Fibroblast of skin of abdomen (primary cell): ENCODE measurements at places on chromosomes 5 and 9.

- no peak for DNase-seq
Measured at GRCh38 chr5:87079219-87079618, 188.5 kb upstream of the RASA1 start.

- DNase-seq = no peak
Measured at GRCh38 chr5:157533011-157533481, 42.5 kb downstream of the ADAM19 start.

DNA sequence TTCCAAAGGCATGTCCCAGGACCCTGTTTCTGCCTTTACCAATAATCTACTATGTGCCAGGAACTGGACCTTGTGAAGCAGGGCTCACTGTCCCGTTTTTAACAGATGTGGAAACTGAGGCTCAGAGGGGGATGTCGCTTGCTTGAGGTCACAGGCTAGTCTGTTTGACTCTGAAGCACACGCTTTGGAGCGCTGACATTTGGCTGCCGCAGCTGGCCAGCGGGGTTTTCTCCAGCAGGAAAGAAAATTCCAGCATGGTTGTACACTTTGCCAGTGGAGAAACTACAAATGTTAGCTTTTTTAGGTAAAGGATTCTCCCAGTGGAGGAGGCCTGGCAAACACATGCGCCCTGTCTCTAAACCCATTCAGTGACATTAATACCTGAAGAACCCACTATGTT, 50.5 kb downstream of the SH3PXD2B start:
- no peak for DNase-seq

GRCh38 chr9:89993678-89994630, 389.1 kb downstream of the GADD45G start:
- DNase-seq = peak; percentile 21

- no peak for DNase-seq
Measured at GRCh38 chr5:86557920-86558319, 59.8 kb upstream of the COX7C start.

- no peak for DNase-seq
Measured at GRCh38 chr9:33375841-33376321, 26.5 kb downstream of the AQP7 start.

- DNase-seq = no peak
Measured at GRCh38 chr9:110148384-110148783, 59.6 kb downstream of the C9orf152 start.

- DNase-seq = peak; percentile 19
Measured at GRCh38 chr9:92740009-92740408, 24.6 kb downstream of the BICD2 start.

DNA sequence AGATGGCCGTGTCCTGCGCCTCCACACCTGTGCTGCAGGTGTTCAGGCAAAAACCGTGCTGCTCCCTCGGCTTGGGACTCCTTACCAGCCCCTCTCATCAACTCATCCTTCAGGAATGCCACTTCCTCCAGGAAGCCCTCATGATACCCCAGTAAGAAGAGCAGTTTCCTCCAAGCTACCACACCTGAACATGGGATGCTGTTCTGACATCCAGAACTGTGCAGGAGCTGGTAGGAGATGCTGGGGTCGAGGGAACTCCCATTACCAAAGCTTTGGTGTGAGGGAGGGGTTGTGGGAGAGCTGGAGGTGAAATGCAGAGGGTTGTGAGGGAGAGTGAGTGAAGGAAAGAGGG, 18.9 kb downstream of the CARD19 start:
- DNase-seq = no peak

DNA sequence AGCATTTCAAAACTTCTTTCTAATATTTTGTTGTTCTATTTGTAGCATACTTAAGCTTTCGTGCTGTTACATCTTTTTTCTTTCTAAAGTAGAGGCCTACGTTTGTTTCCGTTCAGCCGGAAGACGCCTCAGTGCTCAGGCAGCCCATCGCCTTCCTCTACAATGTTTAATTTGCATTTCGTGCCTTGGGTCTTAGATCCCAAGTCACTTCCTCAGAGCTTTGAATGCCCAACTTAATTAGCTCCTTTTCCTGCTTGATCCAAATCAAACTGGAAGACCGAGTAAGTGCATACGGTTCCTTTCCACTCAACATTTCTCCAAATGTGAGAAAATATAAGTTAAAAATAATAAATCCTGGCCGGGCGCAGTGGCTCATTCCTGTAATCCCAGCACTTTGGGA, 43.2 kb downstream of the MRPL36 start:
- no peak for DNase-seq

GRCh38 chr5:72920690-72921502, 34.9 kb upstream of the FCHO2 start:
- peak; percentile 57 for DNase-seq

- no peak for DNase-seq
Measured at GRCh38 chr9:117097761-117098160, 317.1 kb downstream of the ASTN2 start.

DNA sequence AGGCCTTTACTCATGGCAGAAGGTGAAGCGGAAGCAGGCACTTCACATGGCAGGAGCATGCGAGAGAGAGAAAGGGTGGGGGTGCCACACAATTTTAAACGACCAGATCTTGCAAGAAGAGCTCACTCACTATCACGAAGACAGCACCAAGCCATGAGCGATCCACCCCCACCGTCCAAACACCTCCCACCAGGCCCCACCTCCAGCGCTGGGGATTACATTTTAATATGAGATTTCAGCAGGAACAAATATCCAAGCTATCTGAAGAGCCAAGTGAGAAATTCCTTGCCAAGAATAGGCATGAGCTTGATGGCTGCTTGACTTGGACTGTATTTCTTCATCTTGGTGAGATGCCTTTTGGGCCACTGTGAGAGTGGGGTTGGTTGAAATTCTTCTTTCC, 88.0 kb downstream of the PDZD2 start:
- DNase-seq = no peak

- DNase-seq = peak; percentile 36
Measured at GRCh38 chr9:32487981-32488380, 38.0 kb downstream of the RIGI start.

DNA sequence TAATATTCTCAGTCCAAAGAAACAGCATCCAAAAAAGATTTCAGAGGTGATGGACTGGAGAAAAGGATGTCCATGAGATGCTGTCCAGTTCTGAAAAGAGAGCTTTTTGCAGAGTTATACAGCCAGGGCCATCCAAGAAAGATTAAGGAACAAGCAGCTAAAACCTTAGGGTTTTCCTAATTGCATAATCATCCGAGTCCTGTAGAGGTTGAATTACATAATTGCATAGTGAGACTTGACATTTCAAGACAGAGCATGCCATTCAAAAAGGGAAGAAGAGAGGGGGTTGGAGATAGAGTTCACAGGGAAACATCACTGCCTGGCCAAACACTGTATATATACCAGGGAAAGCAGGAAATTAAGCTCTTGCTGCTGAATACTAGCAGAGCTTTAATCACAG, 1729.2 kb upstream of the WWC1 start:
- DNase-seq = no peak

DNA sequence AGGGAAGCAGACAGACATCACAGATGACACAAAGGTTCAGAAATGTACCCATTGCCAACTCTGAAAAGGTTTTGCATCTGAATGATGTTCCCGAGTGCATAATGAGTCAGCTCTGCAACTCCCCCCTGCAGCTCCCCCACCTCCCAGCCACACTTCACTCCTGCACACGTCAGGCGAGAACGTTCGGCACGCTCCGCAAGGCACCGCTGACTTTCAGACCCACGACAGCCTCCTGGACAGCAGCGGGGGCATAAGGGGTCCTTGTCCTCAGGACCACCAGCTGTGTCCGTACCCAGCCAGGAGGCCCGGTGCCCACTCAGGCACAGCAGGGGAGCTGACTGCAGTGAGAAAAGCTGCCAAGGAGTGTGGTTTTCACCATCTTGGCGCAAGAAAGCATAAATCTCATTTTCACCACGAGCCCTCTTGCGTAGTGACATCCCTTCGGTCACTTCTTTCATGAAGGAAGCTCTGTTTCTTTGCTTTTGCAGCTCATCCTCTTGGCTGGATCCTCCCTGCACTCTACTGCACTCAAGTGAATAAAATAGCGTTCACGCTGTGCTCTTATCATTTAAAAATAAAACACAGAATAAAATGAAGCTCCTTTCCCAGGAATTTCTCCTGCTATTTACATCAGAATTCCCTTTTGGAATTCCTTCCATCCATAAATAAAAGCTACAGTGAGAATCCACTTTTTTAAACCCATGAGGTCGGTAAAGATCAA, 9.9 kb downstream of the GFPT2 start:
- peak; percentile 76 for DNase-seq

DNA sequence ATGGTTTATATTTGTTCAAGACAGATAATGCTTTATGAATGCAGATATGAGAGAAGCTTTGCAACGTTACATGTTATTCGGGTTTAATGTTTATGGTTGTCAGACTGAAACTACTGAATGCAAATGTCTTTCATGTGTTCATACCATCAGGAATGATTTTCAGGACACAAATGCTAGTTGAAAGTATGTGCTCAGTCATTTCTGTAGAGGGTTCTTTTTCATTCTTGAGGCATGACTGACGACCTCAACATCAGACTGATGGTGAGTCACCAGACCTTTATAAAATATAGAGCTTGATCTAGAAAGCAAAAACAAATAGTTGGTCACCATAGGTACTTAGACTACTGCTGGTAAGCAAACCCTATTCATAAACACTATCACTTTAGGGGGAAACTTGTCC, 287.3 kb upstream of the NUDT12 start:
- DNase-seq = peak; percentile 97

DNA sequence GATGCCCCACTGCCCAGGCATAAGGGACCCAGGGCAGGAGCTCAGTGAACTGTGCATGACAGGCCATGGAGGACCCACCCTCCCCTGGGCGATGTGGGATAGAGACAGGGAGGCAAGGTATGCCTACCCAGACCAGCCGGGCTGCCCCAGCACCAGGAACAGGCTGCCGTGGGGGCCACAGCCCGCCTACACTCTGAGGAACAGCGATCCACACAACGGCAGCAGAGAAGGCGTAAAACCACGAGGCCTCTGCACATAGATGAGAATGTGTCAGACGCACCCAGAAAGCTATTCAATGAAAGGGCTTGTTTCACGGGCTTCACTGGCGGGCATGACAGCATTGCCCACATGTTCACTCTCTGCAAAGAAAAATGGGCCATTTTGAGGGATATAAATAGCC, 49.5 kb downstream of the SEMA4D start:
- DNase-seq = no peak

GRCh38 chr5:136374003-136374402, 8.7 kb upstream of the TRPC7 start:
- peak; percentile 16 for DNase-seq

DNA sequence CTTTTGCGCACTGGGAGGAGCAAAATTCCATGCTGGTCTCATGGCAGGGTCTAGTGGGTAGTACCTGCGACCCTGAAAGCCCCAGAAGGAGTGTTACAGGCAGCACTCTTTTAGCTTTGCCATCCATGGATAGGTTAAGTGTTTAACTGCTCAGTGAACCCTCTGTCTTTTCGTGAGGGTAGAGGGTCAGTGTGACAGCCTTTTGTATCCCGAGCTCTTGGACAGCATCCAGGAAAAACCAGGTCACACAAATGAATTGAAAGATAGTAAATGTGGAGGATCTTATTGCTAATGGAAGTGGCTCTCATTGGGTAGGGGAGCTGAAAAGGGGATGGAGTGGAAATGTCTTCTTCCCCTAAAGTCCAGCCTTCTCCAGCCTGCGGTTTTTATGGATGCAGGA, 57.8 kb upstream of the CCDC112 start:
- DNase-seq = no peak

DNA sequence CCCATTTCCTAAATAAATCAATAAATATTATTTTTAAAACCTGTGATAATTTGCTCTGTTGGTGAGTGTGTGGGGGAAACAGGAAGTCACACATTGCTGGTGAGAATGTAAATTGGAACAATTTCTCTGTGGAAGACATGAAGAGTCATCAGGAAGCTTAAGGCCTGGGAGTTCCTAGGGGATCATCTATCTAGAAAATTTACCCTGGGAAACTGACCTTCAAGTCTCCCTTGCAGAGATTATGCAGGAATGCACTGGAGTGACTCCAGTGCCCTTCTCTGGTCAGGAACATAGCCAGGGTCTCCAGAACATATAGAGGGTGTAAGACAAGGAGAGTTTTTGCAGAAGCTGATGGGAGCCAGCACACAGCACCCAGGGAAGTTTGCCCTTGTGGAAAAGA, 13.0 kb upstream of the GCNT1 start:
- DNase-seq = no peak

DNA sequence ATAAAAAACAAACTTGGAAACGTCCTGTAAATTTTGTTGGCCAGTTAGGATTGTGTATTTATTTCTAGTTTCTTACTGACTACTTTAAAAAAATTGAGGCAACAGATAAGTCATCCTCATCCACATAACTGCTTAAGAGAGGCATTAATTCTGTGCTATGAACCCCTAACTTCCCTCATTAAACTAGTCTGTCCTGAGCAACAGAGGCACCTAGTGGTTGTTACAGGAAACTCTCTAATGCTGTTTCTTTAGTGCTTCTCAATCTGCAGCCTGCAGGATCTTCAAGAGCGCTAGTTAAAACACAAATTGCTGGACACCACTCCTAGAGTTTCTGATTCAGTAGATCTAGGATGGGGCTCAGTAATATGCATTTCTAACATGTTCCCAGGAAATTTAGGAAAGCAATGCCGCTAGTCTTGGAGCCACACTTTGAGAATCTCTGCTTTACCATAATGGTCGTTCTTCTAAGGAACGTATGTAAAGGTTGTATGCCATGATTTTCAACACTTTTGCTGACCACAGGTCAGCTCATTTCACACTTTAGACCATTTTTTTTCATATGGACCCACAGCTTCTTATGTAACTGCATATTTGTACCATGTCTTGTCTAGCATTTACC, 410.1 kb upstream of the SMARCA2 start:
- peak; percentile 6 for DNase-seq

DNA sequence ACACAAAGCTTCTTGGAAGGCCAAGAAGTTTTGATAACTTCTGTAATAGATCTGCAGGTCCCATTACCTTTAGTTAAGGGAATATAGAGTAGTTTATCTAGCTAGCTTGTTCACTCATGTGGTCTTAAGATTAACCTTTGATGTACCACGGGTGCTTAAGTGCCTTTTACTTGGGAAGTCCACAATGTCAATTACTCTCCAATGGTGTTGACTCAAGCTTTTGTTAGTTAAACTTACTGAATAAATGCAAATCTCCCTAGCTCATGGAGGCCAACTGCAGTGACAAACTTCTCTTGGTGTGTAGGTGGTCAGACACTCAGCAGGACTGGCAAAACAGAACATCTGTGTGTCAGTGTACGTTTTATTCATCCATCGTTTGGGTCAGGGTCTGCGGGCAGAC, 501.5 kb downstream of the ELAVL2 start:
- no peak for DNase-seq

GRCh38 chr9:98944057-98944733, 488 bp downstream of the COL15A1 start:
- DNase-seq = no peak

DNA sequence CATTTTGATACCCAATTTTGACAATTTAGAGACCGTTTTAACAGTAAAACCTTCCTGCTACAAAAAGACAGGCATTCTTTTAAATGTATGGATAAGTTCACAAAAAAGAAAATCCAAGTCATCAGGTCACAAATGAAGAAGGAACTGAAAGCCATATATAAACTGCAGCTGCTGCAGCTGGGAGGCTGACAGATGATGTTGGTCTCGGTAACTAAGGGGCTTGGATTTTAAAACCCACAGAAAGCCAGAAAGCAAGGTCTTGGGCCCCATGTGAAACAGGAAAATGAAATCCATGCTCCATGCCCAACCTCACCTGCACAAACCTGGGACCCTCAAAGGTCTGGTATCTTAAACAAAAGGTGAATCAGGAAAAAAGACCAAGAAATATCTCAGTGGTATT, 15.7 kb upstream of the C5orf34 start:
- no peak for DNase-seq

- no peak for DNase-seq
Measured at GRCh38 chr9:134951461-134951860, 33.7 kb upstream of the FCN1 start.

GRCh38 chr9:19379283-19379682, 753 bp downstream of the RPS6 start:
- DNase-seq = no peak
